T-helper 17 cell (primary cell): ENCODE measurements at places on chromosomes 3 and 15.

DNA sequence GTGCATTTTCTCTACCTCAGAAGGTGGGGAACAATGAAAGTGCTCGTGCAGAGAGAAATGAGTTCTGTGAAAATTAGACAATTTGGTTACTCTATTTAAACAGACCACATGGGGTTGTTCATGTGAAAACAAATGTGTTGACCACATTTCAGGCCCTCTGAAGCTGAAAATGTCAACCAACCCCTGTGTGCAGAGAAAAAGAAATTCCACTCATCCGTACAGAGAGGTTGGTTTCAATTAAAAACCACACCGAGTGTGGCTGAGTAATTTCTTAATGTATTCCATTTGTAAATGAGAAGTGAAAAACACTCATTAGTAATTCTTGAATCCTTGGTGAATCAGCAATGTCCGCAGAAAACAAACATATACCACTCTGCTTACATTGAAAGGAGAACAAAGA, 46.9 kb upstream of the SLC7A14 start:
- DNase-seq, result no peak

DNA sequence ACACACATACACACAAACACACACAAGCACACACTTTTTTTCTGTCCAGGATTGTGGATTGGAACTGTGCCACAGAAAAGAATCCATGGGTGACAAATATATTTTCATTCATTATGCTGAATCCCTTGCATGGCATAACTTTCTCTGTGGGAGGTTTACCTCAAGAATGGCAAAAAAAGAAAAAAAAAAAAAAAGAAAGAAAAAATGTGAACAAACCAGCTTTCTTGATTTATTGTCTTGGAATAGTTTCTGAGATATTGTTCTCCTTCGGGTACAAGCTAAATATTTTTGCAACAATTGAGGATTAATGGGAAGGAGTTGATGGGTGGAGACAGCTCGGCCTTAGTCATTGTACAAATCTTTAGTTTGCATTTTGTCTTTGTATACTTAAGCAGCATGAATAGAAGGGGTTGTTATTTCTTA, 153.1 kb downstream of the GMNC start:
- no peak for DNase-seq

- DNase-seq, result no peak
These were observed 173.5 kb downstream of the VGLL4 start for GRCh38 chr3:11470031-11470853.

- no peak for DNase-seq
These were observed 406.0 kb downstream of the GAP43 start for GRCh38 chr3:116029266-116029665.

DNA sequence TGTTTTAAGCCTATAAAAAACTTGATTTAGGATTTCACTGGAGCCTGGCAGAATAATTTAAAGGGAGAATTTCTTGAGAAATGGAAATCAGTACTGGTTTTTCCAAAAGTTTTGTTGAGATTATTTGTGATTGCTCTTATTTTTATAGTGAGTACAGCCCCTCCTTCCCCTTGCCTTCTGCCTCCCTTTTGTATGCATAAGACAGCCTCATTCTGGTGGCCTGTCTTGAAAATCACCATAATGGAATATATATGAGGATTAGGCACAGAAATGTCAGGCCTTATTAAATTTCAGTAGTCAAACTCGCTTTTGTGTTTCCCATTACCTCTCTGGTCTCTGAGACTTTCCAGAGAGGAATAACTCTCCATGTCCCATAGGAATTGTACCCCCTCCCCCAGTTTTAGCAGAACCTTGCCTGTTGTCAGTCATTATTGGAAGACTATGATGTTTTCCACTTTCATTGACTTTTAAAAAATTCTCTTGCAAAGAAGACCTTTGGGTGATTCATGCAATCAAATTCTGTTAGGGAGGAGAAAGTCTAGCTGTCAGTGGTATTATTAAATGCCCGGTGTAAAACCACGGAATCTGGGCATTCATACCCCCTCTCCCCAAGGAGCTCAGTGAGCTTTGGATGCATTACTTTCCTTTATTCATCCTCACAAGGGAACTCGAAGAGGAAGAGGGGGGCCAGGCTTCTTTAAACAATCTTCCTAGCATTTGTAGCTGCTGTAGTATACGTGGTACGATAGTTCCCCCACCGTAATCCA, 171.6 kb upstream of the TSC22D2 start:
- no peak for DNase-seq

DNA sequence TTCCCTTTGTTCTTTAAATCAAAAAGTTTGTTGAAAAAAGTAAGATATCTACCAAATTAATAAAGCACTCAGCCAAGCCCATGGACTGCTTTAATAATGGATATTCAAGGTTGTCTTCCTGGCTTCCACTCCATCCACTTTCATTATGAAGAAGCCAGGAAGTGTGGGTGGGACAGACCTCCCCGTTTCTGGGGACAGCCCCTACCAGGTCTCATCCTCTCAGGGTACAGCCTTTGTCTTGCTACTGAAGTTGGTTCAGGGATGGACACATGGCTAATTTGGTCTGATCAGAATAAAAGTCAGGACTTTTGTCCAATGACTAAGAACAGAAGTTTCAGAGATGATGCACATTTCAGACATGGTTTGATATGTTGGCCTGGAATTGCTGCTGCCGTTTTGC, 32.6 kb downstream of the CCNB2 start:
- DNase-seq, result no peak

DNA sequence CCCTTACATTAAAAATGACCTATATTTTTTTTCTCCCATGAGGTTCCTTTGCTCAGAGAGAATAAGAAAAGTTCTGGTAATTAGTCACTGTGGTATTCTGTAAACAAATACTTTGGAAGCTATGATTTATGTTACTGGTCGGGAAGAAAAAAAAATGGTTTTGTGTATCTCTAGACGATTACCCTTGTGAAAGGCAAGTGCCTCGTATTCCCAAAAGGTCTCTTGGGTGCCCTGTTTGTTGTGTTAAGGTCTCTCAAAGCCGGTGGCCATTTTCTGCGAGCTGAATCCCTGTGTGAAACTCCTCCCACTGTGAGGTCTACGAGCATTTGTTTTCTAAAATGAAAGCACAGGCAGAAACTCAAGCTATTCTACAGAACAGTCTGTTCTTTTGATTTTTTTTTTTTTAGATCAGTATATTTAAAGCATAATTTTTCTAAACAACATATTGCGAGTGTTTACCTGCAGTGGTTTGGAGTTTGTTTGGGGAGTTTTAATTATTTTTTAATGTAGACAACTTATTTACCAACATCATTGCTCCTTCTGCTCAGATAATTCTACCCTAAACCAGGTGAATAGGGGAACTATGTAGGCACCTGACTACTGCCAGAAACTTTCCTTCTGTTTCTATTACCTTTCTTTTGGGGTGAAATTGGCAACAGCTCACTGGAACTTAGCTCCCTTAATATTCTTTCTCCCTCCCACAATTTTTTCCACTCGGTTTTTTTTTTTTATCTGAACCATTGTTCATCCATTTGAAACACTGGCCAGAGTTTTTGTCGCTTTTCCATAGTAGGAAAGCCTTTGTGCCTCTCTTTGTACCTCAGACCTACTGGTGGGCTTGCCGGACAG, 44.0 kb downstream of the ZBTB38 start:
- DNase-seq, result peak; percentile 27

DNA sequence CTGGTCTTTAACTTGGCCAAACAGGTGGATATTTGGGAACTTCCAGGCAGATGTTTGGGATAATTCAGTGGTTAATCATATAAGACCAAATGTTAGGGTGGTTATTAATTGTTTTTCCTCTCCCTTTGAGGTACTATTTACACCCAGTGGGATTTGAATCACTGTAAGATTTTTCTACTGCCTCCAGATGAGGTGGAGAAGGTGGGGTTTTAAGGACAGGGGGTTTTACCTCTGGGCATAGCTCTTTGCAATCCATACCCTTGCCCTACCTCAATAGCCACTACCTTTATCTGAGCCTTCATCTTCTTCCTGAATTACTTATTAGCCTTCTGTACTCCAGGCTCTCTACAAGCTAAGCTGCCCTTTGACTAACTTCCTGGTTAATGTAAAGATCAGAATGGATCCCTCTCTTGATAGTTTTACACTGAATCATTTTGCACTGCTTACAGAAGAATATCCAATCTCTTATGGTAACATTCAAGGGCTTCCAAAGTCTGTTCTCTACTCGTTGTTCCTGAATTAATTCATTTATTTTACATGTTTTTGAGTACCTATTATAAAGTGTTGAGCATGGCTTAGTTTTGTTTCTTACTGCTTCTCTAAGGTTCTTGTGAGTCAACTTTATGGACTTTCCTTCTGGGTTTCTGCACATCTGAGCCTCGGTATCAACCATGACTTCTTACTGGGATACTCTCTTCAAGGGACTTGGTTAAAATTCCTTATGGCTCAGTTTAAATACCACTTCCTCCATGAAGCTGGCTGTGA, 331.2 kb upstream of the TBL1XR1 start:
- DNase-seq, result no peak

DNA sequence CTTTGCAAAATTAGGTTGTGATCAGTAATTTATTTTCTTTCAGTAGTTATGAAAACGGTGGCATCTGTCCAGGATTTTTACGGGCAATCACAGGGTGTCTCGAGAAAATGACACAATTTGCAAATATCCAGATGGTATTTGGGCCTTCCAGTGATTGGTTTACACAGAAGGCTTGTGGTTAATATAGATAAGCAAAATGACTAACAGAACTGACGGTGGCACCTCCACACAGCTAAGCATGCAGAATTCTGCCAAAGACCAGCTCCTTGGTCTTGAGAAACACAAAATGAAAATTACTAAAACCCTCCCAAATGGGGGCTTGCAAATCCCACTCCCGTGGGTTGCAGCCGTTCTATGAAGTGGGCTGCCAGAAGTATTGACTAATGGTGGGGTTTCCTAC, 5.5 kb downstream of the ARHGEF3 start:
- DNase-seq, result no peak

DNA sequence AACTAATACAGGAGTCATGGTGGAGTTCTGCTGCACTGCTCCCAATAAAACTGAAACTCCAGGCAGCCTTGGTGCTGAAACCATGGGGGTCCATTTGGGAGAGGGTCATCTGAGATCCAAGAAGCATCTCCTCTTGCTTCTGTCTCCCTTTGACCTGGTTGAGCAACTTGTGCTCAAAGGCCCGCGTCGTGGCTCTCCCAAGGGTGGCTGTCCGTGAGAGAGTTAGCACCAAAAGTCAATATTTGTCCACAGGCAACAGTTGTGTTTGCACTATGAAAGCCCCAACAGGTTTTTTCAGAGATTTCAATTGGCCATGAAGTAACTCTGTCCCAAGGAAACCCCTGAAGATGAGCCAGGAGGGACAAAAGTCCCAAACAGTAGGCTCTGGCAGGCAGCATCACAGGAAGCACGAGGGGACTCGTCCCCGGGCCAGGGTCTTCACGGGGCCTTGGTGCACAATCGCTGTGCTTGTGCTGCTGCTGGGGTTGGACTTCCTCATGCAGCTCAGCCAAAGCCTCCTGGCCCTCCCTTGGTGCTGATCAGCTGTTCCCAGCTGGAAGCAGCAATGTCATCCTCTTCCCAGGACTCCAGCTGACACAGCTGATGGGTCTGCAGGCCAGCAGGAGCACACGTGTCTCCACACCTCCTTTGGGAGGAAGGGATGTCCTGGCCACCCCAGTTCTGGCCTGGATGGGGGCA, 39.4 kb upstream of the WNT5A start:
- no peak for DNase-seq

- no peak for DNase-seq
These were observed 57.3 kb downstream of the NECTIN3 start for GRCh38 chr3:111128884-111129283.

- DNase-seq, result no peak
These were observed 38.2 kb downstream of the FILIP1L start for GRCh38 chr3:100075851-100076730.

DNA sequence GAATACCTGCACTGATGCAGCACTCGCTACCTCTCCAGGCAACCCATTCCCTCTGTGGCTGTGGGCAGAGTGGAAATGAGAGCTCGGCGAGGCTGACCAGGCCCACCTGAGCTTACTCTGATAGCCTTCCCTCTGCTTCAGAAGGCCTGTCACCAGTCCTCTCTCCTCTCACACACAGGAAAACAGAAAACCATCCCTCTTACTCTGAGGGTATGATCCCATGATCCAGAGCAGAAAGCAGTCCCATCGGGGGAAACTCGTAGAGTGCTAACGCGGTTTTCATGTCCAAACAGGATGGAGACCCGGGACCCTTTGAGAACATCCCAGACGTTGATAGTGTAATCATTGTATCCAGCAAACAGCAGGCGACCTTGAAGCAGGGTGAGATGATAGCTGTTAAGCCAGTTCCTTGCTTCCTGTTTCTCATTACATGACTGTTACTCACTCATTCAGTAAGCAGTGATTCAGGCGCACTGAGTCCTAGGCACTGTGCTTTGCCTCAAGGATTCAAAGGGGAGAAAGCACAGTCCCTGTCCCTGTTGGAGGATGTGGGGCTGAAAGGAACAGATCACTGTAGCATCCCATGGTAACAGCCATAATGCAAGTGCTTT, 11.8 kb upstream of the BCL2L10 start:
- DNase-seq, result no peak

GRCh38 chr15:62858343-62858742, 184.2 kb upstream of the TPM1 start:
- no peak for DNase-seq

- DNase-seq, result no peak
These were observed 65.3 kb upstream of the PSMD6 start for GRCh38 chr3:64088408-64089205.

GRCh38 chr3:124656531-124656930, 73.7 kb upstream of the UMPS start:
- DNase-seq, result no peak

DNA sequence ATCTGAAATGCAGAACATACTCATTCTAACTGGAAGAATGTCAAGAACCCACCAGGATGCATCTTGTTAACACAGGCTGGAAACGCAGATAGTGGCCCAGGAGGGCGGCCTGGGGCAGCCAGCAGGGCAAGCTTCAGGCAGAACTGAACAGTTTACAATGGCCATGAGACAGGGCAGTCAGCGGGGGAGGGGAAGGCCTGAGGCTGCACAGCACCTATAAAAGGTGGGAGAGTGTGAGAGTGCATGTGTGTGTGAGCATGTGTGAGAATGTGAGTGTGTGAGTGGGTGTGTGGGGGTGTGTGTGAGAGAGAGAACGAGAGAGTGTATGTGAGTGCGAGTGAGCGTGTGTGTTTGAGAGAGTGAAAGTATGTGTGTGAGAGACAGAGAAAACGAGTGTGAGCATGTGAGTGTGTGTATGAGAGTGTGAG, 26.8 kb upstream of the SLCO2A1 start:
- no peak for DNase-seq

GRCh38 chr15:43433165-43433564, 59.8 kb downstream of the TP53BP1 start:
- DNase-seq, result no peak

- no peak for DNase-seq
These were observed 138.4 kb downstream of the TNIK start for GRCh38 chr3:171321559-171322360.

- DNase-seq, result no peak
These were observed 75.8 kb downstream of the FAIM start for GRCh38 chr3:138684396-138684795.

- no peak for DNase-seq
These were observed 29.4 kb downstream of the TTC14 start for GRCh38 chr3:180631317-180631716.

GRCh38 chr3:28018925-28019718, 222.3 kb upstream of the CMC1 start:
- no peak for DNase-seq

GRCh38 chr15:32119694-32120330, 89.5 kb downstream of the CHRNA7 start:
- no peak for DNase-seq

- DNase-seq, result no peak
These were observed 38.9 kb downstream of the ZNF710 start for GRCh38 chr15:90039996-90040395.

GRCh38 chr15:66251790-66252684, 1.5 kb downstream of the MEGF11 start:
- DNase-seq, result peak; percentile 25

GRCh38 chr3:87771337-87772192, 287.2 kb downstream of the CGGBP1 start:
- no peak for DNase-seq
